Motor neuron (in vitro differentiated cells): ENCODE measurements at places on chromosomes 6 and 20. TPM values are rescaled to one million over a fixed set of nuclear protein-coding genes. Genes with fewer than 3 reads are reported as not detected.

PKIB gene
- 0.27 and 0.41 TPM in 2 replicates for total RNA-seq

TNNC2 gene
- not detected in 2 replicates for total RNA-seq

DEFB124 gene
- total RNA-seq = not detected in 2 replicates

CFAP206 gene
- 2.6 and 3.0 TPM in 2 replicates for total RNA-seq

HRH3 gene
- 1.8 and 2.8 TPM in 2 replicates for total RNA-seq

DYNLT2 gene
- 3.6 and 4.2 TPM in 2 replicates for total RNA-seq

FAM209B gene
- not detected in 2 replicates for total RNA-seq

SUN5 gene
- not detected in 2 replicates for total RNA-seq

DZANK1 gene
- 4.4 and 4.5 TPM in 2 replicates for total RNA-seq

FRK gene
- 0.97 and 1.1 TPM in 2 replicates for total RNA-seq

PKHD1 gene
- 0.14 and 0.24 TPM in 2 replicates for total RNA-seq

FAM217A gene
- 0.09 and 0.16 TPM in 2 replicates for total RNA-seq

HDGFL1 gene
- total RNA-seq = 0.25 TPM in 1 of 2 replicates, not detected in the other

GRCh38 chr6:36777801-36778200, 61.4 kb downstream of the CPNE5 start:
- peak; percentile 20 for ATAC-seq

DNA sequence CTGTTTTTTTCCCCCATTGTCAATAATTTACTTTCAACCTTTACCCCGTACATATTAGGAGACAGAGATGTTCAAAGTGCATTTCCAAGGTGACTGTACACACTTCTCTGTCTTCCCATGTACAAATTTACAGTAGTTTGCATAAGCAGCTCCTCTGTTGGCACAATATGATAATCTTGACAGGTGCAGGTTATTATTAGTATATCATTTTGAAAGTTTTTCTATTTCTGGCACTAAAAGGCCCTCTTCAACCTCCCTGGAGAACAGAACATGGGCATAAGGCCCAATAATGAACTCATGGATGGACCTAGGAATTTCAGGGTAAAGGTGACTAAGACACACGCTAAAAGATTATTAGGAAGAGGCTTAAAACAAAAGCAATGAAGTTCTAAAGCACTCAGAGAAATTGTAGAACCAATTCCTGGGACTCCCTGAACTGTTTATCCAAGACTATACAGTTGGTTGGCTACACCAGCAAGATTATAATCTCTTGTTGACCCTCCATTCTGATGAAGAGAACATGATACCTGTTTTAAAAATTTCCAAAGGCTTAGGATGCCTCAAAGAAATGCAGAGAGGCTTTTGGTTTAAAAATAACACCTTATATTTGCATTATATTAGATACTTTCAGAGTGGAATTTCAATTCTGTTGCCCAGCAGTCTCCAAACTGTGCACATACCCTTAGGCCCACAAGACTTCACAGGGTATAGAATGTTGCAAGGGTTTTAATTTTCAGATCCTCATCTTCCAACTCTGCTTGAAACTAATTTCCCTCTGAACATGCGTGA, 1.1 kb downstream of the AIG1 start:
- ATAC-seq = no peak

DNA sequence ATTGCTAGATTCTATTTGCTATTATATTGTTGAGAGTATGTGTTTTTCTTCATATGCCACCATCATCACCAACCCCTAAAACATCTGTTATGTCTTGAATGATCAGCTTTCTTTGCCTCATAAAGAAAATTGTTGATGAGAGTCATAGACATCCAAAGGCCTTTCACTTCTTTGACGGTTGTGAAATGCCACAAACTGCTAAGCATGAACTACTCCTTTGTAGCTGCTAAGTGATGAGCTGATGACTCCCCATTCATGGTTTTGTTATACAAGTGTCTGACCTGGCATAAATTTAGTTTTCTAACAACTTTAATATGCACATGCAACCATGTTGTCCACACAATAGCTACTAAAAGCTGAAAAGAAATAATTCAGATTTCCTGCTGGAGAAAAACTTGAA, 684 bp upstream of the MED23 start:
- ATAC-seq = no peak

DNA sequence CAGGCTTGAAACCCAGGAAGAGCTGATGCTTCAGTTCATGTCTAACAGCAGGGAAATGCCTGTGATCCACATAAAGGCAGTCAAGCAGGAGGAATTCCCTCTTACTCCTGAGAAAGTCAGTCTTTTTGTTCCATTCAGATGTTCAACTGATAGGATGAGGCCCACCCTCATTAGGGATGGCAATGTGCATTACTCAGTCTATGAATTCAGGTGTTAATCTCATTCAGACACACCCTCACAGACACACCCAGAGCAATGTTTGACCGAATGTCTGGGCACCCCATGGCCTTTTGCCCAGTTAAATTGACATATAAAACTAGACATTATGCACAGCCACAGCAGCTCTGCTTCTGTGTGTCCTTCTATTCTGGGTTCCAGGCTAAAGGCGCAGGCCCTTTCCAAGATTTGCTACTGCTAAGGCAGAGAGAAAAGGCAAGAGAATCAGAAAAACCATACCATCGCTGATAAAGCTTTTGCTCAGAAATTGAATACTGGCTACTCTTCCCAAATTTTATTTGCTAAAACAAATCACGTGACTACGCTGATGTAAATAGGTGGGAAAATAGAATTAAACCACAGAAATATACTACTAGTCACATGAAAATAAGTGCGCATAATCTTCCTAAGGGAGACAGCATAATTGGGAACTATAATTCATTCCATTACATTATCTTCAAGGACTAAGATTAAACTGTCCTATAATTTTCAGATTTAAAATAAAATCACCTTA, 625.0 kb upstream of the MAN1A1 start:
- ATAC-seq = no peak

DNA sequence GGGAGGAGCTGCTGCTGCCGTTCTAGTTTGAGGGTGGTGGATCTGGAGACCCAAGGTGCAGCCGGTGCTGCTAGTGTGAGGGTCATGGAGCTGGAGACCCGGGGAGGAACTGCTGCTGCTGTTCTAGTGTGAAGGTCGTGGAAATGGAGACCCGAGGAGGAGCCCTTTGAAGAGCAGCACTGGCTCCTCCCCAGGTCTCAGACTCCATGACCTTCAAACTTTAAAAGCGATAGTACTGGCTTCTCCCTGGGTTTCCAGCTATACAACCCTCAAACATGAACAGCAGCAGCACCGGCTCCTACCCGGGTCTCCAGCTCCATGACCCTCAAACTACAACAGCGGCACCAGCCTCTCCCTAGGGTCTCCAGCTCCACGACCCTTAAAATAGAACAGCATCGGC, 15.5 kb downstream of the ULBP3 start:
- no peak for ATAC-seq

DNA sequence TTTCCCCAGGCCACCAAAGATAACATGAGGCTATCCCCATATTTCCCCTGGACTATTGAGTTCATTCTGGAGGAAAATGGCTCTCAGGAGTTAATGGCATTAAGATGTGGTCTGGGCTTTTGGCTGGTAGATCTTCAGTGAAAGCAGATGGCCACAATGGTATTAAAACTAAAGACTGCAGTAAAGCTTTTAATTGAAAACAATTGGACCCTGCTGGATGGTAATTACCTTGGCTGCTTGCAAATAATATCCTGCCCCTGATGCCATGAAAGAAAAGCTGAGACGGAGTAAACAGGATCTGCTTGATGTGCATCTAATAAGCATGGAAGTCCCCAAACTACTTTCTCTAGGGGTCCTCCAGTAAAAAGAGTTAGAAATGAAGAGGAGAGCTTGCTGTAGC, 255.8 kb downstream of the QKI start:
- ATAC-seq = no peak

GRCh38 chr6:80442366-80442765, 335.9 kb downstream of the BCKDHB start:
- ATAC-seq = no peak

DNA sequence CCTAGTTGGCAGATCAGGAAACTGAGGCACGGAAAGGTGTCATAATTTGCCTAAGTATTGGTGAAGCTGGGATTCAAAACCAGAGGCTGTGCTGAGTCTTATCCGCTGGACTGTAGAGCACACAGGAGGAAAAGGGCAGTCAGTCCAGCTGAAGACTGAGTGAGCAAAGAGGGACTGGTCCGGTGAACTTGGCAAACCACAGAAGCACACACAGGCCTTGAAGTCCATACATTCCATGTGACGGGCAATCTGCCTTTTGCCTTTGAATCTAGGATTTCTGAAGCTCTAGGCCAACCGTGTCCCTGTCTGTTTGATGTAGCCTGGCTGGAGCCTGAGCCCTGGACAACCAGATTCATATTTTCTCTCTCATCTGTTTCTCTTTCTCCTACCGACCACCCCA, 34.3 kb upstream of the EPB41L1 start:
- no peak for ATAC-seq

- ATAC-seq = no peak
Observed at GRCh38 chr6:129507846-129508245, 202.1 kb downstream of the ARHGAP18 start.

- ATAC-seq = no peak
Observed at GRCh38 chr20:16472045-16472872, 101.0 kb downstream of the KIF16B start.

DNA sequence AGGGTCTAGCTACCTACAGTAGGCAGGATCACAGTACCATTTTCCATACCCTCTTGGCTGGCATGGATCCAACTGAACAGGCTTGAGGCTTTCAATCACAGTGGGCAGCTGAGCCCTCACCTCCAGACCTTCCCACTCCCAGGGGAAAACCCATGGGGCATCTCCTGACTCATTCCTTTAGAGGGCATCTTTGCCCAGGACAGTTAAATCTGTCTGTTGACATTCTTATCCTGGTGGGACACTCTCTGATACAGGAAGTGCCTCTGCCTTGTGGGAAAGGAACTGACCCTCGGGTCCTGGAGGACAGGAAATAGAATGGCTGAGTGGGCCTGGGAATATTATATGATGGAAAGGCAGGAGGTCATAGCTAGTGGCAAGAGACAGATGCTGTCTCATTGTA, 10.2 kb upstream of the EPB41L1 start:
- no peak for ATAC-seq

DNA sequence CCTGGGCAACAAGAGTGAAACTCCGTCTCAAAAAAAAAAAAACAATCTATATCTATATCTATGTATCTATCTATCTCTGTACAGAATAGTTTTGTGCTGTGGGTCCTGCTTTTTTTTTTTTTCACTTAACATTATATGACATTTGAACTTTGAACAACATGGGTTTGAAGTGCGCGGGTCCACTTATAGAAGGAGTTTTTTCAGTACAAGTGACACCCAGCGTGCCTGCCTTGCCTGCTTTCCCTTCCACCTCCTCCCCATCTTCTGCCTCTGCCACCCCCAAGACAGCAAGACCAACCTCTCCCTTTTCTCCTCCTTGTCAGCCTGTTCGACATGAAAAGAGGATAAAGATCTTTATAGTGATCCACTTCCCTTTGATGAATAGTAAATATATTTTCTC, 102.2 kb upstream of the KCNG1 start:
- ATAC-seq = no peak

DNA sequence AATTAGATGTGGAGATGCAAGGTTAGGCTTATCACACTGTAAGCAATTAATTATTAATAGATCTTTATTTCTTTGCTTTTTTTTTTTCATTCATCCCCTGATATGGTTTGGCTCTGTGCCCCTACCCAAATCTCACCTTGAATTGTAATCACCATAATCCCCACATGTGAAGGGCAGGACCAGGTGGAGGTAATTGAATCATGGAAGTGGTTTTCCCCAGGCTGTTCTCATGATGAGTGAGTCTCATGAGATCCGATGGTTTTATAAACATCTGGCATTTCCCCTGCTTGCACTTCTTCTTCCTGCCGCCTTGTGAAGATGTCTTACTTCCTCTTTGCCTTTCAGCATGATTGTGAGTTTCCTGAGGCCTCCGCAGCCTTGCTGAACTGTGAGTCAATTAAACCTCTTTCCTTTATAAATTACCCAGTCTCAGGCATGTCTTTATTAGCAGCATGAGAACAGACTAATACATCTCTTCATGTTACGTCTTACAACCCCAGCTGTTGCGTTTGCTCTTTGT, 333.8 kb downstream of the CDH26 start:
- no peak for ATAC-seq

DNA sequence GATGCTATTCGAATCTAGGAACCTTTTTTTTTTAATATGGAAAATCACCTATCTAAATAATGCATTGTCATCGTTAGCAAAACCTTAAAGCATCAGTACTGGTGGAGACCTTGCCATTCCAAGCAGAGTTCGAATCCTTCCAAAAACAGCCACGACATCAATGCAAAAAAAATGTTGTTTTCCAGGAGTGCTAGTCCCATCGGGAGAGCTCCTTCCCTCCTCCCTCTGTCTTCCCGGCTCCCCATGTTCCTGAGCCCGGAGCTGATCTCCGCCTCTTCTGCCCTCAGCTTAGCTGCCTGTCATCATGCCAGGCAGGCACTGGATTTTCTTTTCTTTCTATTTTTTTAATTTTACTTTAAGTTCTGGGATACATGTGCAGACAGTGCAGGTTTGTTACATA, 153.6 kb upstream of the QKI start:
- no peak for ATAC-seq

- no peak for ATAC-seq
Observed at GRCh38 chr20:41370176-41370575, 3.6 kb upstream of the EMILIN3 start.

GRCh38 chr6:37988696-37989095, 169.2 kb downstream of the ZFAND3 start:
- no peak for ATAC-seq

DNA sequence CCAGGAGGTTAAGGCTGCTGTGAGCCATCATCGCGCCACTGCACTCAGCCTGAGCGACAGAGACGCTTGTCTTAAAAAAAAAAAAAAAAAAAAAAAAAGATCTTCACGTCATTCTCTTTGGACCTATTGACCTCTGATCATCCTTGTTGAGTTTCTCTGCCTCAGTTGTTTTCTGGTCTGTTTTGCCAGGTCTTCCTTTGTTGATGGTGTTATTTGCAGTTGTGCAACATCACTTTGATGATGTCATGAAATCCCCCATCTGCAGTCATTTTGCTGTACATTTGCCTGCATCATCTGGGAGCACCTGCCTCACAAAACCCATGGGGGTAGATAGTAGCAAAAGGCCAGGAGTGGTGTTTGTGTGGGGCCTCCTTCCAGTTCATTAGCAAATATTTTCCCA, 39.2 kb upstream of the CHMP4B start:
- no peak for ATAC-seq
